ENCODE measurements at places on chromosomes 2 and 18.

- DNase-seq: no peak
Measured at GRCh38 chr18:50057009-50057408, 137.9 kb downstream of the MYO5B start.

DNA sequence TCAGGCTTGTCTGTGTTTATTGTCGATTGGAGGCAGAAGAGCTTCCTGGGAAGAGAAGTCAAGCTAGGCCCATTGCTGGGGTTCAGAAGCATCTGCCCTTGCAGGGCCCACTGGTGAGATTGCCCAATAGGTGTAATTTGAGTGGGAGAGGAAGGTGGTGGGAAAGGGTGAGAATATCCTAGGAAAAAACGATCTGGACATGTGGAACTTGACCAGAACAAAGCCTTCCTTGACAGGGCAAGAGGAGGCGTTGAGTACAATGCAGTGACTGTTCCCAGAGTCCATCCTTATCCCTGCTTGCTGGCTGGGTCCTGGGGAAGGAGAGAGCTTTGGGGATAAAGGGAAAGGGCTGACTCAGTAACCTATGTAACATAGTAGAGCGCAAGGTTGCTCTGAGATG is 27.1 kb downstream of the NABP1 start:
- DNase-seq: no peak

DNA sequence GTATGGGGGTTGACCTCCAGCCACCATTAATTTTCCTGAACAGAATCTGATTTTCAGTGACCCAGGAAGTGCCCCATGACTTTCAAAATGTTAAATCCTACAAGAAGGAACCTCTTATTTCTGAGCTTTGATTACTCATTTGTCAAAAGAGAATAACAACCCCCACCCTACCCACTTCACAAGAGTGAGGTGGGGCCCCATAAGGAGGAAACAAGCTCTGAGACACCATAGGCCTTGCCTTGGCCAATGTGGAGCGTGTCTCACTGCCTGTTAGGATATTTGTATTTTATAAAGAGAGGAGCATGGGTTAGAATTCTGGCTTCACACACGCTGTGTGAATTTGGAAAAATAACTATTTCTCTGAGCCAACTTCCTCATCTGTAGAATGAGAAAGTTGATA is 158.9 kb downstream of the TTC32 start:
- DNase-seq: no peak

DNA sequence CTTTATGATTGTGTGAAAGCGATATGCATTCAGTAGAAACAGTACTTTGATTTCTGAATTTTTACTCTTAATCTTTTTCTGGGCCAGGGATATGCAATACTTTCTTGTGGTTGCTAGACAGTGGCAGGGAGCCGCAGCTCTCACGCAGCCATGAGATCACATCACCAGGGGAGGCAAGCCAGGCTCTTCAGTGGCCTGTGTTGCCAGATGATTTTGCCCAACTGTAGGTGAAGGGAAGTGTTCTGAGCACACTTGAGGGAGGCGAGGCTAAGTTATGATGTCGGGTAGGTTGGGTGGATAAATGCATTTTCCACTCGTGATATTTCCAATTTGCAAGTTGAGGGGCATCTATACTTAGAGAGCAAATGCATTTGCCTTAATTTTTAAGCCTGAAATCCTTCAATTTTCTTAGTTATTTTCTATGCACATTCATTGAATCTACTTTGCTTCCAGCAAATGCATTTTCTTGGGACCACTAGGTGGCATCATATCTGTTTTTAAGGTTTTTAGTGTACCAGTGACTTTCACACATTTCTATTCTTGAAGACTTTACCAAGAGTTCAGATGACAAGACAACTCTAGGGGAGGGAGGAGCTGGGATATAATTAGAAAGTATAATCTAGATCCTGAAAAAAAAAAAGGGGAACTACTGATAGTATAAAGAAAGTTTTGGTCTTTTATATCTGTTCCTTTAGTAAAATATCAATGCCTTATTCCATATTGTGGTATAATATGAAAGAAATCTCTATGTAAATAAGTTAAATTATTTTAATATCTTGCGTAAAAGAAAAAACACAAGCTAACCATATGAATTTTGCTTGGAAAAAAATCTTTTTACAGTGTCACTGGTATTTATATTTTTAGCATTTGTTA is 643.3 kb downstream of the SOCS6 start:
- peak; percentile 18 for DNase-seq

DNA sequence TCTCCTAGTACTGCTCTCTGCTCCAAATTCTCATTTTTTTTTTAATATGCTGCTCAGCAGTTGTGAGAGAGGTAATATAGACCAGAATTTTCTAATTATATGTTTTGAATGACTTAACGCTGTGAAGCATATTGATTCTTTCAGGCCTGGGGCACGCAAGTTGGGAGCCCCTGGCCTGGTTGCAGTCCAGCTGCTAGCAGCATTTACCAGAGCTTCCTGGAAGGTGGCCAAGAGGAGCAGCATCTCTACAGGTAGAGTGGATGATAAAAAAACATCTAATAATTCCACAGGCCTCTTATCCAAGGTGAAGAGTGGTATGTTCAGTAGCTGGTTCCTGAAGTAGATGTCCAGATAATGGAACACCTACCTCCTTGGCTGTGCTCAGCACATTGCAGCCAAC is 7.3 kb upstream of the UGP2 start:
- DNase-seq: no peak

- no peak for DNase-seq
Measured at GRCh38 chr2:209458008-209458979, 34.4 kb downstream of the MAP2 start.

DNA sequence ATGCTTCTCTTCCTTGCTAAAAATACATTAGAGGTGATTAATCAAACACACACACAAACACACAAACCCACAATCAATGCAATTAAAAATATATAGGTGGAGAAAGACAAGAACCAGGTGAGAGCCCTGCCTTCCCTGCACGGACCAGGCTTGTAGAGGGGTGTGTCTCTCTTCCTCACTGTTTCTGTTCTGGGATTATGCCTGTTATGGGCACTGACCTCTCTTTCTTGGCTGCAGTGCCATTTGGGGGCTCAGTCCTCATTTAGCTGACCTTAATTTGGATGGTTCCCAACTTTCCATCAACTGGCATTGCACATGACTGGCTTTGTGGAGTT is 89.8 kb downstream of the SH3RF3 start:
- no peak for DNase-seq

DNA sequence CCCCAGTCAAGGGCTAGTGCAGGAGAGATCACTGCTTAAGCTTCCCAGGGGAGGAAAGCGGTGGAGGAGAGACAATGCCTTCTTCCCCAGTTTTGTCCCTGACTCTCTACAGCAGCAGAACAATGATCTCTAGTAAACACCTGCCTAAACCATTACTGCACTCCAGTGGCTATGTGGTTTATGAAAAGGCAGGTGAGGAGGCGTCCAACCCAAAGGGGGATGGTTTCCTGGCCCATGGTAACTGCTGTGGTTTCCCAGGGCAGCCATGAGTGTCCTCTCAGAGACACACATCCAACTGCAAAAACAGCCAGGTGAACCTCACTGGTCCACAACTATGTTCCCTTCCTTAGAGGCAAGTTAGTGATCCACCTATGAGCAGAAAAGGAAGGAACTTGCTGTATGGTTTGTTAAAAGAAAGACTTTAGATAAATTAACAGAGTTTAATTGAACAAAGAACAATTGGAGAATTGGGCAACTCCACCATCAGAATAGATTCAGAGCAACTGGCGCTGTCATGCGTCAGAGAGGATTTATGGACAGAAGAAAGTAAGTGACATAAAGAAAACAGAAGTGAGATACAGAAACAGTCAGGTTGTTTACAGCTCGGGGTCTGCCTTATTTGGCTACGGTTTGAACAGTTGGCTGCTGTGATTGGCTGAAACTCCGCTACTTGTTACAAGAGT is 4.8 kb upstream of the TTC39C start:
- no peak for DNase-seq

- DNase-seq: no peak
Measured at GRCh38 chr2:120269816-120270215, 17.2 kb downstream of the RALB start.

DNA sequence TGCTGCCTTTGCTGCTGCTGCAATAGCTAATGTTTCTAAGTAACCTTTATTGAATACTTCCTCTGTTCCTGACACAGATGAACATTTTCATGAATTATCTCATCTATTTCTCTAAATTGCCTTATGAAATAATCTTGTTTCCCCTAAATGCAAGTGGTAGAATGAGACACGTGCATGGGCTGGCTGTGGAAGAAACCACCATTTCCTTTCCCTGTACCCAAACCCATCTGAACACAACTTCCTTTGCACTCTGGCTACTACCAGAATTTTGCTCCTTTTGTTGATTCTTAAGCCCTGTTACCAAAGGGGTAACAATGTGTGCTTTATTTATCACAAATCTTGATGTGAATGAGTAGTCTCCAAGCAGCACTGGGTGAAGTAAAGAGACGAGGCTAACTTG is 29.2 kb downstream of the AKAIN1 start:
- DNase-seq: no peak
